Activated CD4-positive, alpha-beta T cell treated with anti-CD3 and anti-CD28 coated beads, Interleukin-2, amount 50 U/mL, for 24 hours (primary cell): ENCODE measurements at places on chromosomes 16 and 17.

DNA sequence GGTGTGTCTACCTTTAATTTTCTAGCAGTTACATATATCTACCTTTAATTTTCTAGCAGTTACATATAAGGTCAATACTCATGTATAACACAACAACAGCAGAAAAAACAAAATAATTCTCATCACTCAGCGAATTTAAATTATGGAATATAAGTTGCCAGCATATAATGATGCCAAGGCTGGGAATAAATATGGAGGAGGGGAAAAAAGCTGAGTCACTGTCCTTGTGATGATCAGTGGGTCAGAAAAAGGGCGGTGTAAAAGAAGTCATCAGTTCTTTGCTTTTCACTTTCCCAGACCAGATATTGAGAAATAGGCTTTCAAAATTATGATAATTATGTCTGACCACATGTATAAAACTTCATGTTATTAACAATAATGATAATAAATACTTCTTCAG lies 1471.7 kb downstream of the CDH8 start:
- no peak for DNase-seq

DNA sequence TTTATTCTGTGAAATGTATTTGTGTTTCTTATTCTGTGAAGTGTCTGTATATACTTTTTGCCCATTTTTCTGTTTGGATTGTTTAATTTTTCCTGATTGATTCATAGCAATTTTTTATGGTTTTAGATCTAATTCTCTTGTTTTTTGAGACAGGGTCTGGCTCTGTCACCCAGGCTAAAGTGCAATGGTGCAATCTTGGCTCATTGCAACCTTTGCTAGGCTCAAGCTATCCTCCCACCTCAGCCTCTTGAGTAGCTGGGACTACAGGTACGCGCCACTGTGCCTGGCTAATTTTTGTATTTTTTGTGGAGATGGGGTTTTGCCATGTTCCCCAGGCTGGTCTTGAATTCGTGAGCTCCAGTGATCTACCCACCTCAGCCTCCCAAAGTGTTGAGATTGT lies 31.5 kb downstream of the NF1 start:
- DNase-seq = no peak

DNA sequence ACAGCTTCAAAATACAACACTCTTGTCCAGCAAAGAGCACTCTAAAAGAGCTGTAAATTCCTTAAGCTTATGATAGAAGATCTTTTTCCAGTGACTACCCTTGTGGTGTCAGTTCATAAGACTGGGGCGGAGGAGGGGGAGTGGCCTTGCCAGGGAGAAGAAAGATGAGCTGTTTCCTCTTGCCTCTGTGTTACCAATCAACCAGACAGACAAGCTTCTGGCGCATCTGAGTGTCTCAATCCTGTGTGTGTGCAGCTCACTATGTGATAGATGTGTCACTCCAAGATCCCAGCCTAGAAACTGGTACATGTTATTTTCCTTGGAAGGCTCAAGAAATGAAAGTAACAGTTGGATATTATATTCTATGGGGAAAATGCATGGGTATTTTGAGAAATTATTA lies 167.4 kb upstream of the CACNG3 start:
- DNase-seq = no peak

- no peak for DNase-seq
These were observed 25.0 kb upstream of the TAC4 start for GRCh38 chr17:49872754-49873377.

DNA sequence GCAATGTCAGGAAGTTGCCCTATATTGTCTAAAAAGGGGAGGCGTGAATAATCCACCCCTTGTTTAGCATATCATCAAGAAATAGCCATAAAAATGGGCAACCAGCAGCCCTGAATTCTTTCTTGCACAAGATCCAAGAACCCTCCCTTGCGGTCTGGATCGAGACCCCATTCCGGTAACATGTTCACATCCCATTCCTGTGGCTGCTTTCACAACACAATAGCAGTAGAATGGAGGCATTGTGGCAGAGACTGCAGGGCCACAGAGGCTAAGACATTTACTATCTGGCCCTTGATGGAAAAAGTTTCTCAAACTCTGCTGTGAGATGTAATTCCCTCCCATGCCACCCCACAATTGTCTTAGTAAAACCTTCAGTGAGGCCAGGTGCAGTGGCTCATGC lies 73.2 kb downstream of the RMI2 start:
- no peak for DNase-seq
